Activated CD4-positive, CD25-positive, alpha-beta regulatory T cell (primary cell): ENCODE measurements at places on chromosomes 1 and 21.

DNA sequence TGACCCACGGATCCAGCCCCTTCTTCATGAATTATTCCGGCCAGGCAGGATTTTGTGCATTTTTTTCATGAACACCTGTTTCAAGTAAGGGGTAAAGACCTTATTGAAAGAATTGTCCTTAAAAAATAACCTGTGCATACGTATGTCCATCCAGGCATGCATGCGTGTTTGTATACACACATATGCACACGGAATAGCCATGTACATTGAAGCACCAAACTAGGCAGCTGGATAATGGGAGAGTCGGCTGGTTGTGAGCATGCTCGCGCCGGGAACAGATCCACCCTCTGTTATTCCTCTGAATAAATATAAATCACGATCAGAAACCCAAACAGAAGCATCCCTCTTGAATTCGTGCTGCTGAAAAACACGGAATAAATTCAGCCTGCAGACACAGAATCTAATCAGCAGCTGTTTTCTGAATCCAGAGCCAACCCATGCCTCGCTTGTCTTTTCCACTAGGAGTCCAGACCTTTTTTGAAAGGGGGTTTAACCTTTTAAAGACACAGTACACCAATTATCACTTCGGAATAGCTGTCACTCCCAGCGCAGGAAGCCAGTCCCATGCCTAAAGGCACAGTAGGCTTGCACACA lies at the start of gene HIVEP3:
HIVEP3 (minus strand) TSS at position 473 of the 594 bp plus-strand sequence.
- no peak for DNase-seq

- DNase-seq = no peak
Measured at GRCh38 chr1:26020330-26020768, 1.2 kb upstream of the EXTL1 start.

DNA sequence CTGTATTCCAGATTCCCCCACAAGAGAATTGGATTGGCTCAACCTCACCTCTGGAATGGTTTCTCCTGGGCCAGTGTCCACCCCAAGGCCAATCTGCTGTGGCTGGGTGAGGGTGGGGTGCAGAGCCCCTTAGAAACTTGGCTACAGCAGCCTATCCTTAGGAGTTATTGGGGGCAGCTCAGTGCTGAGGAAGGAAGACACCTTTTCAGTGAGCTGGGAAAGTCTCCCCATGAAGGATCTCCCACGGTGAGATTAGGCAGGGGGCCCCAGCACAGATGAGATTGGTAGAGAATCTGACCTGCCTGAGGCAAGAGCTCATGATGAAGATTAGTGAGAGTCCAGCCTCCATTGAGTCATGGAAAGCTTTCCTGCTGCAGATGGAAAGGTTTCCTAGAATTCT lies 78.4 kb downstream of the CCDC185 start:
- no peak for DNase-seq

- DNase-seq = no peak
Measured at GRCh38 chr1:248696261-248696660, 6.3 kb downstream of the OR14I1 start.

DNA sequence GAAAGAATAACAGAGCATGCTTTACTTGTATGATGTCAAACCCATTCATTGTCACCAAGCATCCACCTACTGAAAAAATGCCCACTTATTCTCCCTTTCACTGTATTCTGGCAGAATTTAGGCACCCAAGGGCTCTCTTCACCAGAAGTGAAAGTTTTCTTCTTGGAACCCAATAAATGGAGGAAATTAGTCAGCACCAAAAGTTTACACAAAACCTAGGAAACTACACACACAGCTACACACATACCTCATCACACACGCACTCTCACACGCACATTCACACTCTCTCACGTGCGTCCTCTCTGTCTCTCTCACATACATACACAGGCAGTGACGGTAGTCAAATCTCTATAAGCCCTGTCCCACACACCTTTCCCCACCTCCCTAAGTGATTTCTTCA lies 37.6 kb downstream of the MCOLN2 start:
- DNase-seq = no peak

DNA sequence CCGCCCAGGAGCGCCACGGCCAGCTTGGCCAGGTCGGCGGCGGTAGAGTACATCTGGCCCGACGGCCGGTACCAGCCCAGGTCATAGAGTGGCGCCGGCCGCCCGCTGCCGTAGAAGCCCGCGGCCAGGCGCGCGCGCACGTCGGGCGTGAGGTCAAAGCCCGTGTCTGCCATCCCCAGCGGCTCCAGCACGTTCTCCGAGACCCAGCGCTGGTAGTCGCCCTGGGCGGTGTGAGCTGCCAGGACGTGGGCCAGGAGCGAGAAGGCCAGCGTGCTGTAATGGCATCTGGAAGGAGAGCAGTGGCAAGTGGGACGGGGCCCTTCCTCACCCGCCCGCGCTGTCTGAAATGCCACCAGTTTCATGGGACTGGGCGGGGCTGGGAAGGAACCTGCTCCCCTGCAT lies 18.9 kb downstream of the LACTBL1 start:
- DNase-seq = no peak

DNA sequence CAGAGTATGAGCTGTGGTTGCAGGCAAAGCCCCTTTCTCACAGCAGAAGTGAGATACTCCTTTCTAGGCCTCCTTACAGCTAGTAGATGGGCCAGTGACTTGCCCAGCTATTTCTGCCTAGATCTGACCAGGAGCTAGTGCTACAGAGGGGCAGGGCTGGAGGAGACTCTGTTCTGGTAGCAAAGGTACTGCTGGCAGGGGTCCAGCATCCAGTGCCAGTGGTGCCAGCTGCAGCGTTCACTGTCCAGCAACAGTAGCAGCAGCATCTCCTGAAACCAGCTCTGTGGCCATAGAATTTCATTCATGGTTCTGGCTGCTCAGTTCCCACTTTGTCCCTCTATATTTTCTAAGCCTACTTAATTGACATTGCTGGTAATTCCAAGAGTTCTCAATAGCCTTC lies 62.5 kb upstream of the CNN3 start:
- DNase-seq = no peak

DNA sequence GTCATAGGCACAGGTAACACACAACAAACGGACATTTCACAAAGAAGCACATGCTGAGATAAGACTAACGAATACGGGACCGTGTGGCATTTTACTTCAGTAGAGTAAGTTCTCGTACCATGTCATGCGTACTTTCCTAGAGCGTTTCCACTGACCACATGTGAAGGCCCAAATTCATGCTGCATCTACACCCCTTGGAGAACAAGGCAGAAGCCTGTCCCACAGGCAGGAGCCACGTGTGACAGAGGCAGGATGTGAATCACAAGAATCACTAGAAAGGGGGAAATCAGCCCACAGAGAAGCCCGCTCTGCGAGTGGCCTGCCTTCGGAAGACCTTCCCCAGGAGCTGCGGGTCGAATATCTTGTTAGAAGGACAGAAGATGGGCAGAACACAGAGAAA lies 41.8 kb downstream of the URB1 start:
- DNase-seq = no peak

DNA sequence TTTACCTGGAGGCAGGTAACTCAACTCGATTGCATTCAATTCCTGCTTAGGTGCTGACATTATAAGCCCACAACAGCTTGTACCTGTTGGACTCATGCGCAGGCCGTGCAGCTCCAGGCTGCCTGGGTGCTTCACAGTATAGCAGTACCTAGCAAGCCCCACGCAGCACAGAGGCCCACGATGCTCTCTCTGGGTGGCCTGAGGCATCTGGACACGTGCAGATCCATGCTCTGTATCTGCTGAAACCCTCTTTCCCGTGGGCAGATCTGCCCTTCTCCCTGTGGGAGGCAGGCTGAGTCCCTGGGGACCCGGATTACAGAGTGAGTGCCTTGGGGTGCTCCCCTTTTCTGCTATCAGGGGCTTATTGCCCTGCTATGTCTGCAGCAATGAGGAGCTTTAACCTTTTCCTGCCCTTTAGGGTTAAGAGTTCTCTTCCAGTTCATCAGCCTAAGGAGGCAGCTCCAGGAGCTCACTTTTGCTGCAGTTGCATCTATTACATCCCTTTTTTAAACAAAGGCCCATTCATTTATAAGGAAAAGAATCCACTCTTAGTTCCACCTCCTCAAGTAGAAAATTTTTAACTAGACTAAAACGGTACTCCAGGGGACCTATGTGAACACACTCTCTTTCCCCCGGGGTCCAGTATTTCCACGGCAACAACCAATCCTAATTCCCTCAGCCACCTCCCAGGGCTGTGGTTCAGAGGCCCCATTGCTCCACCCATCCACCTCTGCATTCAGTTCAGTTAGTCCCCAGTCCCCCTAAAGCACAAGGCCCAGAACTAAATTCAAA lies 19.3 kb downstream of the ITPKB start:
- no peak for DNase-seq
